Activated CD4-positive, alpha-beta T cell treated with anti-CD3 and anti-CD28 coated beads, Interleukin-2, amount 10 ng/mL, durations not matched to agents 7 days and 5 days (primary cell): ENCODE measurements at places on chromosomes 13 and 19. TPM values are rescaled to one million over a fixed set of nuclear protein-coding genes. Genes with fewer than 3 reads are reported as not detected.

The SIGLEC5 gene
- not detected for total RNA-seq

The CYP2A7 gene
- not detected for total RNA-seq

GRCh38 chr19:46710687-46711086 is 6.2 kb downstream of the PRKD2 start:
- DNase-seq: no peak
- peaks cover 62% of the 10 kb centered on the region for H3K36me3 ChIP-seq
- H3K27me3 ChIP-seq: no peaks in the 10 kb centered on the region
- H3K4me1 ChIP-seq: peaks cover 24% of the 10 kb centered on the region
- no peak overlapping the region for H3K27ac ChIP-seq

- no peak for DNase-seq
- H3K27ac ChIP-seq: peak overlapping the region; percentile 85
- H3K4me3 ChIP-seq: peak overlapping the region; percentile 60
- peaks cover 45% of the 10 kb centered on the region for H3K4me1 ChIP-seq
- no peaks in the 10 kb centered on the region for H3K27me3 ChIP-seq
- H3K36me3 ChIP-seq: peaks cover 21% of the 10 kb centered on the region
Measured at GRCh38 chr19:8512115-8512967, 1.6 kb downstream of the ZNF414 start.

- peaks cover 16% of the 10 kb centered on the region for H3K36me3 ChIP-seq
- peaks cover 1% of the 10 kb centered on the region for H3K4me1 ChIP-seq
- DNase-seq: no peak
Measured at GRCh38 chr19:2180881-2181632, 17.3 kb downstream of the DOT1L start.
